Caco-2 (cell line): ENCODE measurements at places on chromosomes 7 and 10.

DNA sequence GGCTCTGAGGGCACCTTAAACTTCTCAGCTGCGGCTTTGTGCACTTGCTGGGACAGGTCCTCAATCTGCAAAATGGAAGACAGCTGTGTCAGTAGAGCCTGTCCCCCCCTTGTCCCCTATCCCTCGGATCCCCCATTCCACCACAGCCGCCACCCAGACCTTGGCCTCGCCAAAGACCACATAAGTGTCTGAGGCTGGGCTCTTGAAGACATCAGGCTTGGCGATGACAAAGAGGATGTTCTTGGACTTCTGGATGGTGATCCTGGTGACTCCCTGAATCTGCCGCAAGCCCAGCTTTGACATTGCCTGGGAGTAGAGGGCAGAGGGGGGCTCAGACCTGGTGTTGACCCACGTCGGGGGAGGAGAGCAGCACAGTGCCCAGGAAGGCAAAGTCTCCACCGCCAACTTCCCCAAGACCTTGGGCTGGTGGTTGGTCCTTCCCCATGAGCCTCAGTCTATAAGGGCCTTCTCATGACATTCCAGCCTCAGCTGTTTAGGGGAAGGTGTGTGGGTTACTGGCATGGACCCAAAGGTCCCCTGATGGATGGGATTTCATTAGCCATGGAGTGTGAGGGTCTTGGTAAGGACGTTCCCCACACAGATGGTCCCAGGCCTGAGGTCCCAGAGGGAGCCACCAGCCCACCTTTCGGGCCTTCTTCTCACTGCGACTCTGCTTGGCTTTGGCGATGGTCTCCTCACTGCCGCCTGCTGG, 7.7 kb downstream of the NACAD start:
- no peaks in the 10 kb centered on the region for H3K36me3 ChIP-seq
- no peak for DNase-seq
- H3K27me3 ChIP-seq = no peaks in the 10 kb centered on the region
- H3K4me1 ChIP-seq = no peaks in the 10 kb centered on the region
- no peak overlapping the region for H3K4me3 ChIP-seq

DNA sequence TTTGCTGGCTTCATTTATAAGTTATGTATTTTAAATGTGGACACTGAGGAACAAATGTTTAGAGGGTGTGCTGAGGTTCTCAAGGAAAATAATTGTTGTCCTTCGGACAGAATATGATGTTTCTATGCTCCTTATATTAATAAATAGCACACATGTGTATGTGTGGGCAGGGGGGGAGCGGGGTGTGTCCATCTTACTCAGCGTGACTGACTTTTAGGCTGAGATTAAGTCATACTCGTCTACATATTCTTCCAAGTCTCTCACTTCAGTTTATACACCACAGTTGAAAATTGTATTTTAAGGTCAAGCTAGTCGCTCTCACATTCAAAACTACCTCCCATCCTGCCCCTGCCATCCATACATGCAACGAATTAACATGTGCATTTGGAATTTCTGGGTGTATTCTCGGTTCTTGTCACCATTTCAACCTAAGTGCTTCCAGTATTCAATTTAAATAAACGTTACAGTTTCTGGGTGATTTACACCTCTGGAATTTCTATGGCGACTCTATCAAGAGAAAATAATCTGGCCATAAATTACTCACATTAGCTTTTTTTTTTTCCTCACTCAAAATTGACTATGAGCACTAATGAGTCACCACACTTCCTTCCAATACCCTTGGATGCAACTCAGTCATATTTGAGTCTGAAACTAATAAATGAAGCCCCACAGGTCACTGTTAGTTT, 3.3 kb downstream of the PCDH15 start:
- no peaks in the 10 kb centered on the region for H3K36me3 ChIP-seq
- DNase-seq = no peak
- H3K4me1 ChIP-seq = no peaks in the 10 kb centered on the region
- H3K4me3 ChIP-seq = no peak overlapping the region
- no peaks in the 10 kb centered on the region for H3K27me3 ChIP-seq

DNA sequence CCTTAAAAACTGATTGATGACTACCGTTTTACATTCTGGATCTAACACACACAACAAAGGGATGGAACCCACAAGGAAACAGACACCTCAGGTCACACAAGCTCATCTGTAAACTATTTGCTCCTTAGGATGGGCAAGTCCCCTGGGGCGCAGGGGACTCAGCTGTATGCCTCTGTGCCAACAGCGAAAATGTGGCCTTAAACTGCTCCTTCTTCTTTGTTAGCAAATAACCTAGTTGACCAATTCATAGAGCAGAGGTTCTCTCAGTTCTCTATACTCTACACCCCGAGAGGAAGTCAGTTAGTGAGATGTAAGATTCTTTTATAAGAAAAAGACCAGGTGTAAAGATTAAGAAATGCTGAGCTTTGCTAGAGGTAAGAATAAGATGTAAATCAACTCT, 181.9 kb upstream of the PRSS58 start:
- peaks cover 12% of the 10 kb centered on the region; the same call in 1 of the 2 replicates for H3K4me1 ChIP-seq
- no peak overlapping the region for H3K4me3 ChIP-seq
- H3K27ac ChIP-seq = no peak overlapping the region
- no peak for DNase-seq
- no peaks in the 10 kb centered on the region for H3K36me3 ChIP-seq
- no peaks in the 10 kb centered on the region for H3K27me3 ChIP-seq

- H3K27ac ChIP-seq = no peak overlapping the region
- no peaks in the 10 kb centered on the region for H3K4me1 ChIP-seq
- H3K4me3 ChIP-seq = no peak overlapping the region
- no peaks in the 10 kb centered on the region for H3K27me3 ChIP-seq
- DNase-seq = no peak
Observed at GRCh38 chr10:11441151-11441535, 170.3 kb downstream of the USP6NL start.

DNA sequence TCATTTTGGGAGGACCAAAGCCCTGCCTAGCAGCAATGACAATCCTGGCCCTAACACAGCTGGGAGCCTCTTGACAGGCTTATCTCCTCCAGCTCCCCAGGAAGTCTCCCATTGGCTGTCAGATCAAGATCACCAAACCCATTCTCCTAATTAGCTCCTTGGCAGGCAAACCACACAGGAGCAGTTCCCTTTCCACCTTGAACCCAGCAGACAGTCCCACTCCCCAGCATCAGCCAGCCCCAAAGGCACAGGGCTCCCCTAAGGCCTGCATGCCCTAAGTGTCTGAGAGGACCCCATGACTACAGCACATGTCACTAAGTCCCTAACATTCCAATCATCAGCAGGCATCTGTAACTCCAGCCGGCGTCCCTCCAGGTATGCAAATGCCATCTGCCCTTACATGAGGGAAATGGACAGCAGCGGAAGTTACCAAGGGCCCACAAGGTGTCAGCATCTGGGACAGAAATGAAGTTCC, 348.5 kb downstream of the KCNMA1 start:
- peak overlapping the region; percentile 84 for H3K27ac ChIP-seq
- no peaks in the 10 kb centered on the region for H3K36me3 ChIP-seq
- peaks cover 93% of the 10 kb centered on the region for H3K4me1 ChIP-seq
- no peak overlapping the region for H3K4me3 ChIP-seq
- DNase-seq = no peak

DNA sequence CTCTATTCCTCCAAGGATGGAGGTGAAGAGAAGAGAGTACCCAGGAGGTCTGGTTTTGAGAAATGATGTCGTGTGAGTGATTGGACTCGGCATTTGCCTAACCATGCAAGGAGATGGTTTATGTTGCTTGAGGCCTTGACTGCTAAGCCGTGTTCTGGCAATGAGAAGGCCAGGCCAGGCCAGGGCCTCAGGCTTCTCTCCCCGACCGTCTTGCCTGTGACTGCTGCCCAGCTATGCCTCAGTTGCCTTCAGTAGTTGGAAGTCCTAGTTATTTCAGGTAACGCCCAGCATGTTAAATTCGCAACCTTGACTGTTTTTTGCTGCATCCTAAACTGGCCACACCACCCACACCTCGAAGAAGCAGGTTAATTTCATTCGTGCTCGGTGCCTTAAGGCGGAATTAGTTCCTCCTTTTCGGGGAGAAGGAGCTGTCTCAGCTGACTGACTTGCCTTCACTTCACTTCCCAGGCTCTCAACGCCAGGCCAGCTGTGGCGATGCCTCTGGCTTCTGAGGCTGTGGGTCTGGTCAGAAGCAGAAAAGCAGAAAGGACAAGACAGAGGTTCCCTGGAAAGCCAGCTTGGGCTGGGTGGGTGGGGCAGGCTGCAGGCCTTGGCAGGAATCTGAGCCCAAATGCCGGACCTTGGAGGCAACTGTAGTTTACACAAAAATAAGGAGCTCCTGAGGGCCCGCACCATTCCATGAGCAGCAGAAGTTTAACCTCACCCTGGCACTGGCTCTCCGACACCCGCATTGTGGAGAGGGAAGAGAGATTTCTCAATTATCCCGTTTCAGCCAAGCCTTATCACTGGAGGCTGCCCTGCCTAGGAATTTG, 61.9 kb upstream of the SAMD8 start:
- H3K4me3 ChIP-seq = no peak overlapping the region
- DNase-seq = no peak
- H3K27ac ChIP-seq = no peak overlapping the region
- H3K4me1 ChIP-seq = 0 out of 2 replicates have a peak, but pooled peaks cover 3% of the 10 kb centered on the region
